ENCODE measurements at places on chromosomes 1 and 21. TPM values are rescaled to one million over a fixed set of nuclear protein-coding genes. Genes with fewer than 3 reads are reported as not detected.
A peak's percentile ranks its signal among the peaks of the same experiment; 100 is the strongest.

- H3K27me3 ChIP-seq = peaks cover 6% of the 10 kb centered on the region
- no peak overlapping the region for H3K4me3 ChIP-seq
- H3K4me1 ChIP-seq = peaks cover 12% of the 10 kb centered on the region
- DNase-seq = peak; percentile 70
- H3K36me3 ChIP-seq = no peaks in the 10 kb centered on the region
These were observed 66.9 kb downstream of the GNG12 start for GRCh38 chr1:67766141-67766978.

Gene FAM167B
- total RNA-seq = 1.2 TPM

DNA sequence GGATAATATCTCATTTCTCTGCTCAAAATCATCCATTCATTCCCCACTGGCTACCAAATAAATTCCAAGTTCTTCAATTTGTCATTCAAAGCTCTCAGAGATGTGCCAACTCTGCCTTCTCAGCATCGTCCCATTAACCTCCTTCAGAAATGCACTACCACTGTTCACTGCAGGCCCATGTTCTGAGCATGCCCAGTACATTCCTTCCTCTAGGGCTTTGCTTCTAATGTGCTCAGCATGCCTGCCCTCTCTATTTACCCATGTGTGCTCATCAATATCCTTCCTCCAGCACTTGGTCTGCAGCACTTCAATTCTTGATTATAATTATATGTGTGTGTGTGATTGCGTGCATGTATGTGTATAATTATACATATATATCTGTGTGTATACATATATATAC, 36.1 kb upstream of the RGS8 start:
- no peak overlapping the region for H3K4me3 ChIP-seq
- H3K36me3 ChIP-seq = no peaks in the 10 kb centered on the region
- no peak for DNase-seq
- H3K27me3 ChIP-seq = no peaks in the 10 kb centered on the region

Gene SPATA6
- 6.0 TPM for total RNA-seq

Gene IL10
- 1.8 TPM for total RNA-seq

DNA sequence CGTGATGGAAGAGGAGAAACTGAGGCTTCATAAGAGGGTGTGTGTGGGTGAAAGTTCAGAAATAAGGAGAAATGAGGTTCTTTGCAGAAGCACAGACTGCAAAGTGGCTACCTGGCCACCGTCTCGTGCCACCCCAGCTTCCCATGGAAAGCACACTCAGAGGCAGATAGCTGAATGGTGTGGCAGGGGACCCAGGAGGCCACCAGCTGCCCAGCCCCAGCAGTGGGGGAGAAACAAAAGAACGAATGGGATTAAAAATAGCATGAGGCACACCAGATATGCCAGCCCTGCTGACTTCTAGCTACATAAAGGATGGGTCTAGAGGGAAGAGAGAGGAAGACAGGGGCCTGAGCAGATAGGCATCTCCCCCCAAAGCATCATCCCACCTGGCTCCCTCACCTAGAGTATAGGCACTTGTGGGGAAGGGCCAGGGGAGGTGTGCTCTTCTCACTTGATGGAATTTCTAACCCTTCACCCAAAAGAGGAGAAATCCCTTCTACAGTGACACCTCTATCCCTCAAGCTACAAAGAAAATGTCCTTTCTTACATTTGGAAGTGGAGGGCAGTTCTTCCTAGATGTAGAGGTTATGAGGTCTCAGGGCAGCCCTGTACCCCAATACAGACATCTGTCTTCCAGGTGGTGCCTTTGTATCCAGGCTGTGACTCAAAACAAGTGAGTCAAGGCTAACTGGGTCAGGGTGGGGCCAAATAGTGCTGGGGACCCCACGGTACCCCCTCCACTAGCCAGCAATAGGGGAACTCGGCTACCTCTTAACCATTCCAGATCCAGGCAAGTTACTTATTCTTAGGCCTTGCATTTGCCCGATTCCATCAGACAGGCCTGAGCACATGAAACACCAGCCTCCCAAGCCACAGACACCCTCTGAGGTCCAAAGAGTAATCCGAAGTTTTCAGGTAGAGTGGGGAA, 3.5 kb downstream of the HDGF start:
- no peaks in the 10 kb centered on the region for H3K27me3 ChIP-seq
- peaks cover 20% of the 10 kb centered on the region for H3K36me3 ChIP-seq
- DNase-seq = no peak

GRCh38 chr1:25255706-25256577, 8.7 kb upstream of the RSRP1 start:
- DNase-seq = no peak
- H3K27ac ChIP-seq = no peak overlapping the region
- H3K4me1 ChIP-seq = no peaks in the 10 kb centered on the region
- H3K36me3 ChIP-seq = no peaks in the 10 kb centered on the region
- no peaks in the 10 kb centered on the region for H3K27me3 ChIP-seq

DNA sequence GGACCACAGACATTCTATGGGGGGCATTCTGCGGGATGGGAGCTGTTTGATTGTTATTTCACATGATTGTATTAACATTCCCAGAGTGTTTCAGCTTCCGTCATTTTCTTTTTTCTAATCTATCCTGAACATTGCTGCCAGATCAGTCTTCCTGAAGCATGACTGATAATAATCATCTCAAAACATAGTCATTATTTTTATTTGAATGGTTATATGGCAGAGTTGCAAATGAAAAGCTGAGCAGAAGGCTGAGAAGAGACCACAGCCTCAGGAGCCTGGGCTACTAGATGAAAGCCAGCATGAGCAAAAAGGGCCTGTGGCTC, 109.0 kb downstream of the ERG start:
- H3K4me3 ChIP-seq = no peak overlapping the region
- no peak overlapping the region for H3K27ac ChIP-seq
- H3K36me3 ChIP-seq = no peaks in the 10 kb centered on the region
- peaks cover 38% of the 10 kb centered on the region for H3K4me1 ChIP-seq
- no peaks in the 10 kb centered on the region for H3K27me3 ChIP-seq

DNA sequence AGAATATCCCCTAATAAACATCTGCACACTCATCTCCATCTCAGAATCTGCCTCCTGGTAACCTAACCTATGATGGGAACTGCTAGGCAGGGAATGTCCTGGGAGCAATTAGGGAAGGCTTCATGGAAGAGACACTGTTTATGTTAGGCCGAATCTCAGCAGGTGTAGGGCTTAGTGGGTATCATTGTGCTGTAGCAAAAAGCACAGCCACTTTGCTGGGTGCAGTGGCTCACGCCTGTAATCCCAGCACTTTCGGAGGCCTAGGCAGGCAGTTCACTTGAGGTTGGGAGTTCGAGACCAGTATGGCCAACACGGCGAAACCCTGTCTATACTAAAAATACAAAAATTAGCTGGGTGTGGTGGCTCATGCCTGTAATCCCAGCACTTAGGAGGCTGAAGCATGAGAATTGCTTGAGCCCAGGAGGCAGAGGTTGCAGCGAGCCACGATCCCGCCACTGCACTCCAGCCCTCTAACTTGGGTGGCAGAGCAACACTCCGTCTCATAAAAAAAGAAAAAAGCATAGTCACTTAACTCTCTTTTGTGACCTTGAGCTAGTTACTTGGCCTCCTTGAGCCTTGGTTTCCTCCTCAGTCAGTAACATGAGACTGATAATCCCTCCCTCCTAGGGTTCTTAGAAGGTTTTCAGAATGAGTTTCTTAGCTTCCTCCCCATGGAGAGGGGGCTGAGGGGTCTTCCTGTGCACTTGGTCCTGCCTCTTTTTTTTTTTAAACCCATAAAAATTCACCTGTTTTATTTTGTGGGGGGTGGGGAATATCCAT, 3.5 kb downstream of the RAB42 start:
- no peak overlapping the region for H3K4me3 ChIP-seq
- peaks cover 24% of the 10 kb centered on the region for H3K4me1 ChIP-seq
- peaks cover 2% of the 10 kb centered on the region for H3K36me3 ChIP-seq
- H3K27ac ChIP-seq = no peak overlapping the region
- H3K27me3 ChIP-seq = no peaks in the 10 kb centered on the region

Gene WLS
- 9.9 TPM for total RNA-seq

DNA sequence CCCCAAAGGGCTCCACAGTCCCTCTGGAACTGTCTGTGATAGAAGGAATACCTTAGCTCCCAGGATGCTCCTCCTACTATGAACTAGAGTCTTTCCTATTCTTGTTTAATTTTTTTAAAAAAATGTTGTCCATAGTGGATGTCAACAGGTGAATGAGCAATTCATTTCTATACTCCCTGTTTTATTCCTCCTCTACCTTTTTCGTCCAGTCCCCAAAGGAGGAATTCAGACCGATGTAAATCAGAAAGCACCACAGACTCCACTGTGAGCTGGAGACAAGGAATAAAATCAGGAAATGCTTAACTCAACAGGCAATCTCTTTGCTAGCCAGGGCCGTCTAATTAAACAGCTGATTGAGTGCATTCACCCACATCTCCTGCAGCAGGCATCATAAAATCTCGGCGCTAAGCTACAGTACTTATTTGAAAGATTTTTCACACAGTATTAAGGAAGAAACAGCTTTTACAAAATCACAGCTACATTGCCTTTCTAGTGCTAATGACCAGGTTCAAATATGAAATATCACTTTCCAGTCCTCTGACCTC, 381.6 kb downstream of the SIPA1L2 start:
- H3K27ac ChIP-seq = no peak overlapping the region
- no peak for DNase-seq
- H3K4me3 ChIP-seq = no peak overlapping the region
- no peaks in the 10 kb centered on the region for H3K4me1 ChIP-seq

GRCh38 chr1:218498056-218498938, 153.2 kb downstream of the TGFB2 start:
- DNase-seq = no peak
- no peaks in the 10 kb centered on the region for H3K36me3 ChIP-seq
- no peaks in the 10 kb centered on the region for H3K27me3 ChIP-seq
- no peak overlapping the region for H3K27ac ChIP-seq
- H3K4me3 ChIP-seq = no peak overlapping the region

Gene GPR61
- total RNA-seq = 0.42 TPM

DNA sequence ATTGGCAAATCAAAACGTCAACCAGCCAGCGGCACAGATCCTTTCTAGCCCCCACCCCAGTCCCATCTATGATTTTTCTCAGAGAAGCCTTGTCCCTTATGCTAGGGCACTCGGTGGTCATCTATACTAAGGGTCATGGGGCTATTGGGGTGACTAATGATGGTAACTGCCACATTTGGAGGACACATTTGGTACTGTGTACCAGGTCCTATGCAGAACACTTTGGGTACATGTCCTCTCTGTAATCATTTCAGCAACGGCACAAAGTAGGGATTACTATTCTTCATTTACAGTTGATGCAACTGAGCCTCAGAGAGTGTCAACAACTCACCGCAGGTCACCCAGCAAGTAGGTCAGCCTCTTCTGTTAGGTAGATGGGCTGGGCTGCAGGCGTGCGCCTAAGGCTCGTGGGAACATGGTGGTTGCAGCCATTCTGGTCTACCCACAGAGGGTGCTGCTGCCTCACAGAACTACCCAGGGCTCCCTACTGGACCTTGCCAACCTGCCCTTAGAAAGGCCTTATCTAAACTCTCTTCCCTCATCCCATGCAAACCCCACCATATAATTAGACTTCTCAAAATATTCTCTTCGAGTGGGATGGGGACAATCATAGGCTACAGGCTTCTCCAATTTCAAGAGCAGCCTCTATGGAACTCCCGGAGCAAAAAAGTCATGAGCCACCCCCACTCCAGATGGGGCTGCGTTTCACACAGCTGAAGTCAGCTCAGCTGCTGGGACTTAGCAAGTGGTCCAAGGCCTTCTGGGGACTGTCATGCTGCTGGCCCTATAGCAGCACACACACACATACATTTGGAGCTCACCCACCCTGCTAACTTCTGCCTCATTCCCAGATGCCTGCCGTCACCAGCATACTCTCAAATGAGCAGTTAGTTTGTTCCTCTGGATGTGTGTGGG, 5.8 kb upstream of the SDHB start:
- H3K36me3 ChIP-seq = no peaks in the 10 kb centered on the region
- no peaks in the 10 kb centered on the region for H3K4me1 ChIP-seq
- no peak overlapping the region for H3K27ac ChIP-seq

GRCh38 chr1:209850342-209850979, 22.7 kb downstream of the UTP25 start:
- no peaks in the 10 kb centered on the region for H3K27me3 ChIP-seq
- DNase-seq = no peak
- peaks cover 28% of the 10 kb centered on the region for H3K36me3 ChIP-seq
- no peak overlapping the region for H3K4me3 ChIP-seq
- H3K4me1 ChIP-seq = no peaks in the 10 kb centered on the region

- H3K4me3 ChIP-seq = no peak overlapping the region
- no peaks in the 10 kb centered on the region for H3K27me3 ChIP-seq
- H3K27ac ChIP-seq = no peak overlapping the region
- DNase-seq = no peak
- H3K36me3 ChIP-seq = no peaks in the 10 kb centered on the region
These were observed 77.6 kb downstream of the CLIC4 start for GRCh38 chr1:24822887-24823286.

GRCh38 chr1:160081261-160081936, at the start of gene KCNJ9:
KCNJ9 (plus strand) TSS chr1:160081538; CDS start chr1:160084031, 2,493 bp downstream.
- no peak within 1 kb of the TSS for H3K4me3 ChIP-seq
- H3K36me3 ChIP-seq = no peaks in the 10 kb centered on the region
- H3K4me1 ChIP-seq = peaks cover 3% of the 10 kb centered on the region
- no peak for DNase-seq

DNA sequence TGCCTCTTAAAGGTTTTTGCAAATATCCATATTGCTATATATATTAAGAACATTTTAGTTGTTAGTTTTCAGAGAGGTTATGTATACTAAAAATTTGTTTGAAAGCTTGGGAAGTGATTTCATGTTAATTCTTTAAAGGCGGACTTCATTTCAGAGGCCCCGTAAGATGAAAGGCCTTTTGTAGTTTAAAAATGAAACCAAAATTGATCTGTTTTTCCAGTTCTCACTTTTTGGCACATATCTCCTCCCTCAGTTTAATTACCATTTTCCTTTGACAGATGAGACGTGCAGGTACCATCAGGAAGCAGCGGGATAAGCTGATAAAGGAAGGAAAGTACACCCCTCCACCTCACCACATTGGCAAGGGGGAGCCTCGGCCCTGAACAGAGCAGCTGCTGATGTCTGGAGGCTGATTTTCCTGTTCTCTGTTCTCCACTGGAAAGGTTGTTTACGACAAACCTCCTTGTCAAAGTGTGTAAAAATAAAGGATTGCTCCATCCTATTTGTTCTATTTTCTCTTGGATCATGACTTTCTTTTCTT, 8.0 kb downstream of the NDUFS5 start:
- H3K4me1 ChIP-seq = no peaks in the 10 kb centered on the region
- no peak overlapping the region for H3K4me3 ChIP-seq
- H3K27ac ChIP-seq = peak overlapping the region; percentile 42

DNA sequence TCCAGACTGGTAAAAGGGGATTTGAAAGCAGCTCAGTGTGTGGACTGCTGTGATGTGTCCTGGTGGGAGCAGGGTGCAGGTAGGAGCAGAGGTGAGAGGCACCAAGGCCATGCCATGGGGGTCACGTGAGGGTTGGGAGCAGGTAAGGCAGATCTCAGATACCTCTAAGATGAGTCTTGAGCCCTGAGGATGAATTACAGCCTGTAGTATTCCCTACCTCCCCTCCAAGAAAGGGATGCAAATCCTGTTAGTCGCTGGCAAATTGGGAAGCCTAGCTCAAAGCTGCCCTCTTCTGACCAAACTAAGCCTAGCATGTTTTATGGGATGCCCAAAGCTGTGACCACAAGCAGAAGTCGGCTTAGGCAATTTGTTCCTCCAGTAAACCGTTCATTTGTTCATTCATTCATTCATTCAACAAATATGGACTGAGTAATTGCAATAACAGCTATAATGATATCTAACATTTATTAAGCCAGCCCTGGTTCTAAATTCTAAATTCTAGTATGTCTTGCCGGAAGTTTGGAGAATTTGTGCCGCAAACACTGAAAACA, 3.9 kb upstream of the NUAK2 start:
- H3K4me1 ChIP-seq = peaks cover 16% of the 10 kb centered on the region
- H3K36me3 ChIP-seq = no peaks in the 10 kb centered on the region
- H3K4me3 ChIP-seq = no peak overlapping the region
- peaks cover 5% of the 10 kb centered on the region for H3K27me3 ChIP-seq
- DNase-seq = no peak

Gene ROR1
- 5.2 TPM for total RNA-seq

All from thymus (tissue), 14 donors.